ENCODE measurements at places on chromosomes 6 and 20. TPM values are rescaled to one million over a fixed set of nuclear protein-coding genes. Genes with fewer than 3 reads are reported as not detected.

ME1 gene
- 17.9 TPM for total RNA-seq

CNBD2 gene
- 8.4 TPM for total RNA-seq

CYP21A2 gene
- total RNA-seq: 0.22 TPM

DDO gene
- 0.16 TPM for total RNA-seq

IL17F gene
- not detected for total RNA-seq

SLC2A4RG gene
- total RNA-seq: 32.0 TPM

HLA-C gene
- 23.3 TPM for total RNA-seq

OTOR gene
- total RNA-seq: not detected

GMEB2 gene
- 10.9 TPM for total RNA-seq

BMP7 gene
- total RNA-seq: 29.6 TPM

DEFB127 gene
- total RNA-seq: not detected

MOCS1 gene
- 20.8 TPM for total RNA-seq

AKAP12 gene
- total RNA-seq: 228 TPM

PRRT1 gene
- 1.6 TPM for total RNA-seq

MUCL3 gene
- not detected for total RNA-seq

MYB gene
- total RNA-seq: 39.5 TPM

NKX2-4 gene
- total RNA-seq: not detected

MMP24OS gene
- 18.3 TPM for total RNA-seq

GCNT2 gene
- 34.2 TPM for total RNA-seq

CAGE1 gene
- total RNA-seq: not detected

MCCD1 gene
- not detected for total RNA-seq

ALDH5A1 gene
- 17.5 TPM for total RNA-seq

PGC gene
- not detected for total RNA-seq

KHDC1L gene
- total RNA-seq: 1.0 TPM

HSPA1L gene
- total RNA-seq: 4.8 TPM

LBP gene
- not detected for total RNA-seq

GUCA1A gene
- 15.0 TPM for total RNA-seq

All from camera-type eye (tissue), 1 donor.